ENCODE measurements at places on chromosomes 7 and 10. TPM values are rescaled to one million over a fixed set of nuclear protein-coding genes. Genes with fewer than 3 reads are reported as not detected.

Gene A1CF
- total RNA-seq, result 0.03 TPM

Gene MAGI2
- 5.4 TPM for total RNA-seq

Gene AGR3
- total RNA-seq, result not detected

Gene ZNF365
- total RNA-seq, result 22.8 TPM

Gene SPDYE1
- not detected for total RNA-seq

DNA sequence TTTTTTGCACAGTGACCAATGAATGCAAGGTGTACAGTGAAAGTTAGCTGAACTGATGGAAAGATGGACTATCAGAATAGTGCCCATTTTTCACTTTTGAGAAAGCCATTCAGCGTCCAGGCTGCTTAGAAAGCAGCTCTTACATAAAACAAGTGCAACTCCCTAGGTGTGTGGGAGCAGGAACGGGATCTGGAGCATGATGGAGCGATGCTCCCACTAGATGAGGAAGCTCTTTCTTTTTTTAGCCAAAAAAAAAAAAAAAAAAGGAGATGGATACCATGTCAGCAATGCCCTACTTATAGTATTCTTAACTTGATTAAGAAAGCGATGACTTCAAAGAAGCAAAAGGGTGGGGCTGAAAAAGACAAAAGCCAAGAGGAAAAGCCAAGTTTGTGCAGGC lies 925.5 kb downstream of the GATA3 start:
- no peak for DNase-seq

DNA sequence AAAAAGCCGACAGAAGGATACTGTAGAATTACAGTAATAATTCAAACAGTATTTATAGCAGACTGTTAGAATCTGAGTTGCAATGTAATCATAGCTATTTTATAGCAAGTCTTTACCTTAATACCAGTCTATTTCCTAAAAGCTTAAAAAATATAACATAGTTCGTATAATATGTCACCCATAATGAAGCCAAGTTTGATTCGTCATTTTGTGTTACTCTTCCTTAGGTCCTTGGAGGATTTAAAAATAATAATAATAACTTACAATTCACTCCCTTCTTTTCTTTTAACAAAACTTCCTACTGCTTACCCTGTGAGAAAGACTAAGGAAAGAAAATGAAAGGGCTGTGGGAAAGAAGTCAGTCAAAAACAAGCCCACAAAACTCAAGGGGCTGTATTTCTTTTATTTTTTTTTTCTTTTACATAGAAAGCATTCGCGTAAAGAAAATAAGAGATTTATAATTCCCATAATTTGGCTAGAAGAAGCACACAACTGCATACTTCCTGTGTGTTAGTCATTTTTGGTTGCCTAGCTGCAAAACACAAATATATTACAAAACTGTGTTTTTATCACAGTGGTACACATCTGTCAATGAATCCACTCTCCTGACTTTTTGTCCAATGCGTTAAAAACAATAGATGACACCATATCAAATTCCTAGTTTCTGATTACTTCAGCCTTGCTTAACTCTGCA lies 187.2 kb upstream of the CELF2 start:
- DNase-seq, result no peak

DNA sequence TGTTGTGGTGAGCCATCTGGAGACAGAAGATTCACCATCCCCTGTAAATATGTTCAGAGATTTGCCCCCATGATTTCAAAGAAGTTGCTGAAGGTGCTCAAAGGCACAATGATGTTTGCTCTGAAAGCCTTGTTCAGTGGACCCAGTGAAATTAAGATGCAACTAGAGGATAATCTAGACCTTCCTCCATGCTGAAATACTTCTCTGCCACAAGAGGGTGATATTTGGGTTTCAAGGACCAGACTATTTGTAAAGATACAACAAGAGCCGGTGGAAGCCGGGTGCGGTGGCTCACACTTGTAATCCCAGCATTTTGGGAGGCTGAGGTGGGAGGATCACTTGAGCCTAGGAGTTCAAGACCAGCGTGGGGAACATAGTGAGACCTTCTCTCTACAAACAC lies 13.5 kb upstream of the MSRB2 start:
- DNase-seq, result no peak

GRCh38 chr10:60203993-60204618 lies 185.6 kb downstream of the ANK3 start:
- DNase-seq, result no peak

GRCh38 chr7:133591704-133592340 lies 338.9 kb downstream of the EXOC4 start:
- DNase-seq, result no peak

DNA sequence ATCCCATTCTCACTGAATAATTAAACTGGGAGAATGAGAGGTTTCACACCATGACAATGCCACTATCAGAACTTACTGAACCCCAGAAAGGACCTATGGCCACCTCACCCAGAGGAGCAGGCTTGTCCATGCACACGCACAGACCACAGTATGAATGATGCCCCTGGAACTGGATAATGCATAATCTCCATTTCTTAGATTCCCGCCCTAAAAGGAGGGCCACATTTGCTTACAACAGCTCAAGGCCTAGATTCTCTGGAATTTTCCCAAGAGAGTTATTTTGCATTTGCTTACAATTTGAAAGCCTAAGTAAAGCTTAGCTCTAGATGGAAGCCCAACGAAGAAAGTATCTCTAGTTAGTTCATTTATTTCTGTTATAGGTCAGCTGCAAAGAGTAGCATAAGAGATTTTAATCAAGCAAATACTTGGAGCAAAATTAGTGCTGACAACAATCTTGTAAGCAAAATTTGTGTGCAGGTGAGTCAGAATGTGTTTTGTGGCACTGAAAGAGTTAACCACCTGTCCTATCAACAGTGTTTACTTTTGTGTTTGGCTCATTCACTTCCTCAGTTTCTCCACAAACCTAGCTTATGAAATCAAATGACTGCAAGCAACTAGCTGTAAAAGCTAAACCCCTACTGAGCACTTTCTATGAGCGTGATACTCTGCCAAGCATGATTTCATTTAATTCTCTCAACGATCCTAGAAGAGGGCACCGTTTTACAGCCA lies 32.1 kb downstream of the ELMO1 start:
- DNase-seq, result no peak

DNA sequence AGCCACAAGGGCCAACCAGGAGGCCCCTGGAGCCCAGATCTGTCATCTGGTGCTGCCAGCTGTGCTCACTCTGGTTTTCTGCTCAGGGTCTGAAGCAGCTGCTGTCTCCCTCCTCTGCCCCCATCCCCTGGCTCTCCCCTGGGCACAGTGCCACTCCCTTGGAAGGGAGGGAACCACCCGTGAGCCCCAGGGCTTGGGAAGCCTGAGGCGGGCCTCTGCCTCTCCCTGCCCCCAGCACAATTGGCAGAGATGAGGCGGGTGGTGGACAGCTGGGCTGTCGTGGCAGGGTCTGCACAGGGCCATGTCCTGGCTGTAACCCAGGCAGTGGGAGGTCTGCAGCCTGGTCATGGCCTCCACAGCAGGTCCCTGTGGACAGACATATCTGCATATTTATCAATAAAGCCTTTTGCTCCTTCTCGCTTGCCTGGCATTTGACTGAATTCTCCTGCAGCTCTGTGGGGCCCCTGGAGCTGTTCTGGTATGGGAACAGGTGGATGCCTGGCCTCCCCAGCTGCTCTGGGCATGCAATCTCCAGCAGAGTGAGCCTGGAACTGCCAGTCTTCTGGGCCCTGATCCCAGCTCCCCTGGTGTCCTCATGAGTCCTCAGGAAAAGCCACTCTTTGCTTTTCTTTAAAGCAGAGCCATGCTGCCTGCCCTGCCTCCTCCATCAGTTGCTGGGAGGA lies 1.6 kb upstream of the ANKRD2 start:
- DNase-seq, result no peak

DNA sequence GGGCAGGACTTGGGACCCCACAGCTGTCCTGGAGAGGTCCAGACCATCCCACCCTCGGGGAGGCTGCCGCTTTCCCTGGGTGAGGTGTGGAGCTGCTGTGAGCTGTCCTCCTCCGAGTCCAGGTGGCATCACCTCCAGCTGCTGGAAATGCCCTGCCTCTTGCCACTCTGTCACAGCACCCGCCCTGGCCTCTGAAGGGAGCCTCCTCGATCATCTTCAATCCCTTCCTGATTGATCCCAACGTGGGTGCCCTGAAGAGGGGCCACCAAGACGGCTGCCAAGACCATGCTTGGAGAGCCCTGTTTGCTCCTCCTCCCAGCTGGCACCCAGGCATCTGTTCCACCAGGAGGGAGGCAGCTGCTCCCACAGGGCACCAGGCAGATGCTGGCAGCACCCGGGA lies 4.6 kb downstream of the C10orf105 start:
- no peak for DNase-seq

DNA sequence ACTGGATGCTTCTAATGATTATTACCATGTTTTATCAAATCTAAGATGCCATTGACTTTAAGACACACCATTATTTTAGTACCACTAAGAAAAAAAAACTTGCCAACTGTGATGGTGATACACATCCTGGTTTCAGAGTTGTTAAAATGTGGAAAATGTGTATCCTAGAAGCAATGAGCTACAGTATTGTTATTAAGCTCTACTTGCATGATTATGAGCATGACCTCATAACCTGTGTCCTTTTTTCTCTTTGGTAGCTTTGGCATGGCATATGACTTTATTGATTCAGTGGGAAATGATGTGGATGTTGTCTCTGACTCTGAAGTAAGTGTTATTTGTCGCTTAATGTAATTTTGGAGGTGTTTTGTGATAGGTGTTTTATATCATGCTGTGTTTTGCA lies 3.3 kb downstream of the EDRF1 start:
- DNase-seq, result no peak

All from Panc1 (cell line).